ENCODE measurements at places on chromosomes 16 and 17. TPM values are rescaled to one million over a fixed set of nuclear protein-coding genes. Genes with fewer than 3 reads are reported as not detected.

SNX20 gene
- not detected for total RNA-seq

HP gene
- not detected for total RNA-seq

MYO15A gene
- 1.4 TPM for total RNA-seq

CARD14 gene
- not detected for total RNA-seq

PROCA1 gene
- total RNA-seq: 0.18 TPM

FGF11 gene
- 0.29 TPM for total RNA-seq

GAS2L2 gene
- not detected for total RNA-seq

CCL22 gene
- total RNA-seq: not detected

KIF18B gene
- total RNA-seq: 11.2 TPM

KRT31 gene
- not detected for total RNA-seq

PDILT gene
- total RNA-seq: not detected

CEP295NL gene
- total RNA-seq: not detected

RNF112 gene
- total RNA-seq: 4.3 TPM

SLFN13 gene
- total RNA-seq: 0.86 TPM

CCL4 gene
- total RNA-seq: not detected

PRKCB gene
- total RNA-seq: not detected

AXIN2 gene
- total RNA-seq: under 0.01 TPM

SHCBP1 gene
- total RNA-seq: 27.4 TPM

PHOSPHO1 gene
- not detected for total RNA-seq

SOST gene
- total RNA-seq: not detected

BCL6B gene
- total RNA-seq: 0.18 TPM

NLRC5 gene
- total RNA-seq: 13.5 TPM

PKMYT1 gene
- total RNA-seq: 24.8 TPM

MILR1 gene
- 25.4 TPM for total RNA-seq

Measured in myometrial cell (primary cell).